NCI-H345 (cell line): ENCODE measurements at places on chromosomes 7 and 10.

DNA sequence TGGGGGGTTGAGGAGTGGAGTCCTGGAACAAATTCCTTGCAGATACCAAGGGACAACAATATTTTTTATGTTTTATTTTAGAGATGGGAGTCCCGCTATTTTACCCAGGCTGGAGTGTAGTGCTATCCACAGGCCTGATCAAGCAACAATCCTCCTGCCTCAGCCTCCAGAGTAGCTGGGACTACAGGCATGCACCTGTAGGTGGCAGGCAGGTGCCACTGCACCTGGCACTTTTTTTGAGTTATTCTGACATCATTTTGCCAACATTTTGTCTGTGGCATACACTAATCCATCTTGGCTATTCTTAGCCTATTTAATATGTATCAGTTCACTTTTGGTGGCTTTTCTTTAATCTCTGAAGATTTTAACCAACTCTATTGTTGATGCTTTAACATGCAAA lies 317.8 kb upstream of the MTPN start:
- DNase-seq, result no peak

GRCh38 chr7:128318691-128319090 lies 25.0 kb downstream of the RBM28 start:
- DNase-seq, result no peak

- no peak for DNase-seq
Measured at GRCh38 chr7:7219216-7219615, 36.9 kb downstream of the C1GALT1 start.

DNA sequence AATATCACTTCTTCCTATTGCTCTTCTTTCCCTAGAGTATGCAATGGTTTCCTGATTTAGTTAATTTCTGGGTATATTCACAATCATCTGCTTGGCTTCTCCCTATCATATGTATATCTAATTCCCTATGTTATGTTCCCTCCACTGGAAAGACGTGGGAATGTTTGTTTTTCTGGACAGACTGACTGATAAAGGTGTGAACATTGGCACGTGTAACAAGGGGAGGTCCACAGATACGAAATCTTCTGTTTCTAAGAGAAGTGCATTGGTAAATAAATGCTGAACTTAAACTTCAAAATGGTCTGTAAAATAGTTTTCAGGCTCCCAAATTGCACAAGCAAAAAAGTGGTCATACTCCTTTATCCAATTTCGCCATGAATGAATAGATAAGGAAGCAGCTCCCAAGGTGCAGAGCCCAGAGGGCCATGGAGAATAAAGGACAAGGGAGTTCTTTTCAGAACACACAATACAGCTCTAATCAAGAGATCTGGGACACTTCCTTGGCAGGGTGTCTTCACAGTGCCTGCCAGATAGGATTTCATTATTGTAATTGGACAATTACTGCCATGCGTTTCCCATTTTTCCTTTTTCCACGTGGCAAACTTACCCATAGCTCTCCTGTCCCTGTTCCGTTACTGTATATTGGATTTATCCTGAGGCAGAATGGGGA lies 141.9 kb downstream of the RNF133 start:
- no peak for DNase-seq

- DNase-seq, result no peak
Measured at GRCh38 chr7:78184299-78184698, 385.7 kb downstream of the PHTF2 start.

DNA sequence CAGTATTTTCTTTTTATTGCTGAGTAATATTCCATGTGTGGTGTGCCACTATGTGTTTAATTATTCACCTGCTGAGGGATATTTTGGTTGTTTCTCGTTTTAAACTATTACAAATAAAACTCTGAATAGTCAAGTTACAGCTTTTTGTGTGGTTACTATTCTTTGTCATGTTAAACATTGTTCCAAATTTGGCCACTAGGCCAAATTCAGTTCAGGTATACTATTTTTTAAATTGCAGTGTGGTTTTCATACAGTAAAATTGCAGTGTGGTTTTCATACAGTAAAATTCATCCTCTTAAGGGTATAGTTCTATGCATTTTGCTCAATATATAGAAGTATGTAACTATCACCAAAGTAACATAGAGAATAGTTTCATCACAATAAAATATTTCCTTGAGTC lies 97.4 kb upstream of the FAM3C start:
- no peak for DNase-seq

- DNase-seq, result no peak
Measured at GRCh38 chr7:71659622-71660021, 527.7 kb downstream of the GALNT17 start.

DNA sequence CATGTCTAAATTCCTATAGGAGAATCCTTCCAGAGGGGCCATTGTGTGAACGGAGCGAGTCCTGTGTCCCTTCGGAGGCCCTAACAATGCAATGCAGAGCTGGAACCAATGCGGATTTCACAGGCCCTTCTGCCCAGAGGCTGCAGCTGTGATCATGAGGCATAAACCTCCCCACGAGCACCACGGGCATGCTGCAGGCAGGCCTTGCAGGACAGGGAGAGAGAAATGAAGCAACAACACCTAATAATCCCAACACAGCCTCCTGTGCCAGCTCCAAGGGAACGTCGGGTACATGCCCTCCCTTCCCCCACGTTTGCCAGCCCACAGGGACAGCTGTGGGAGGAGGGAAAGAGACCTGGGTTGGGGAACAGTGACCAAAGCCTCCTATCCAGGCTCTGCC lies 74.4 kb downstream of the TNS3 start:
- no peak for DNase-seq
